ENCODE measurements at places on chromosomes 4 and X.

DNA sequence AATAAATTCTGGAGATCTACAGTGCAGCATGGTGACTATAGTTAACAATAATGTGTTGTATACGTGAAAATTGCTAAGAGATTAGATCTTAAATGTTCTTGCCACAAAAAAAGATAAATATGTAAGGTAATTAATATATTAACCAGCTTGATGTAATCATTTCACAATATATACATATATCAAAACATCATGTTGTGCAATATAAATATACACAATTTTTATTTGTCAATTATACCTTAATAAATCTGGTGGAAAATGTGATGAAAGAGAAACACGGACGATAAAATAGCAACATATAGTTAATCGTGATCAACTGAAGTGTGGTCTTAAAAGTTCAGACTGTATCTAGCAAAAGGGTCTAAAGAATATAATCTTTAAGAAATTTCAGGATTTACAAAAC is 16.5 kb upstream of the NDNF start:
- DNase-seq, result no peak

- no peak for DNase-seq
Observed at GRCh38 chr4:21113496-21114223, 413.4 kb downstream of the PACRGL start.

- DNase-seq, result no peak
Observed at GRCh38 chrX:29992083-29992482, 223.3 kb upstream of the MAGEB2 start.

DNA sequence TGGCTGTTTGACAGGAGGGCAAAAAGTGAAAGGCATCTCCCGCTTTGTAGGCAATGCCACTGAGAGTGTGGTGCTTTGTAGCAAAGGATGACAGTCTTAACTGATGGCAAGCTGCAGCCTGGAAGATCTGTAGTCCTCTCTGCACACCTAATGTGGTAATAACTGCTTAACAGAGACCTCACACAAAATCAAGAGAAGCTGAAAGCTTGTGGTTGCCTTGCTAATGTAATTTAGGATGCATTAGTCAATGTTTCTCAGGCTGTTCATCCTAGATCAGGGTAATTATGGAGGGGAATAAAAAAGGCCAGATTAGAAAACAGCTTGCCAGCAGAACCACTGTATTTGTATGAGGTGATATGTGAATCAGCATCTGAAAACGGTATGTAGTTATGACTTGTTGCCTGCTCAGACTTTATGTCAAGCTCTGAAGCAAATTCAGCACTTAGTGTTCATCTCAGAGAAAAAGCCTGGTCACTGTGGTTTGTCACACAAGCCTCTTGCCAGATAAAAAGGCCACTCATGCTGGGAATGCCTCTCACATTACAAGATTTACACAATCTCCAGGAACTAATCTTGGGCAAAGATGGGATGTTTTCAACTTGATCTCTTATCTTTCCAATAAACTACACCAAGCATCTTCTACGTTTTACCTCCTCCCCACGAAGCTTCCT is 130.8 kb downstream of the ENOX2 start:
- no peak for DNase-seq

DNA sequence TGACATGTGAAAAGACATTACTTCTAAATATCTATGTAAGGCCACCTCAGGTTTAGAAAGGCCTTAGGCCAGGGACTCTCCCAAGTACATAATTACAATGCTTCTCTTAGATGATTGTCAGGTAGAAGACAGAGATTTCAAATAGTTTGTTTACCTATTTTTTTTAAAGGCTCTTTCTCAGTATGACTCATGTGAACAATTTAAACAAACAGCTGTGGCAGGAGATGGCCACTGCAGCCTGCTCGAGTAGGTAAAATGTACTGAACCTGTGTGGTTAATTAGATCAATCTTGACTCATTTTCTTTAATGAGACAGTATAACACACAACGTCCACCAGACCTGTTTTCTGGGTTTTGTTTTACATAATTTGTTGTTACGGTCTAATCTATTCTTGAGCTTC is 50.2 kb downstream of the LEF1 start:
- no peak for DNase-seq

DNA sequence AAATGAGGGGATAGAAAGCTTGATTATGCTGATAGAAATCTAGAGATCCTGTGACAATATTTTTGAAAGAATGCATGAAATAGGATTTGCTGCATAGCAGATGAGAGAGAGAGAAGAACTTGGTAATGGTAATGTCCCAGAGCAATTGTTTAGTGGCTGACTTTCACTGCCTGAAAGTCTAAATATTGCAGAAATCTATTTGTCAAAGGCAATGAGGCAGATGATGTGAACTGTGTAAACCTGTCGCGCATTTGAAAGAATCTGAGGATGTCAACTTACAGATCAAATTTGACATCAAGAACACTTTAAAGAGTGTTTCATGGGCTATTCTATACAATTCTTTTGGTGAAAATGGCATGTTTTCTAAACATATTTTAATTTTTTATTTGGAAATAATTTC is 133.6 kb downstream of the GPM6A start:
- DNase-seq, result no peak

DNA sequence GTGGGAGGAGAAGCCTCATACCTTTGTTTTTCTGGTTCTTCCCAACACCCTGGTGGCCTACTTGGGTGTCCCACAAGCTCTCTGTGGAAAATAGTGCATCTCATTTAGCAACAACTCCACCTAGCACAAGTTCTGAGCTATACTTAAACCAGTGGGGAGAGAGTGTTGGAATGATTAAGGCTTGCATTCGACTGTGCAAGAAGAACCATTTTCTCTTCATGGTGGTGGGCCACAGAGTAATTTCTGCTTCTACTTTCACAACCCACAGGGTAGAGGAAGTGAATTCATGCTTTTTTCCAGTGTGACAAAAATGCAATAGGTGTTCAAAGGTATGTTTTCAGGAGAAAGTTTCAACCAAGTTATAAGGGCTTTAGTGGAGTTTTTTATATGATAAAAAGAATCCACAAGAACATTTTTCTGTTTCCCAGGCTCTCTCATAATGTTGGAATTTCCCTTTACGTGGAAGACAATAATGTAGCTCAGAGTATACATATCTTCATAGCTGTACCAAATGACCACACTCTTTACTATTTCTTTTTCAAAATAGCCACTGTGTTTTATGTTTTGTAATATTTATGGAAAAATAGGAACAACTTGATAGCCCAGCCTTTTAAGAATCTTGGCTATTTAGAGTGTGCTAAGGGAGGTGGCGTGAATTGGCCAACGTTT is 80.3 kb upstream of the HHIP start:
- DNase-seq, result no peak

DNA sequence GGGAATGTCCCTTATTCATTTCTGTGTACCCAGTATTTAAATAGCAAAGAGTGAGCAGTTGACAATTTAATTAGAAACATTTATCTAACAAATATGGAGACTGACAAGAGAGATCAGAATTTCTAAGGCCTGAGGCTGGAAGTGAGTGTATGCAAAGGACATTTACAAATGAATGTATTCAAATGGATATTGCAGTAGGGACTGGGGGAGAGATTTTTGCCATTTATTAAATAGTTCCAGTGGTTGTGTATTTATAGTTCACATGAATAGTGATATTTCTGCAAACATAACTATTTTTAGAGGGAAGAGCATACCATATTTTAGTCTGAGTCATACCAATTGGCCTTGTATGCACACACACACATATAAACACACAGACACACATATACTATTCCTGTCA is 592.4 kb downstream of the GLUD2 start:
- DNase-seq, result no peak

DNA sequence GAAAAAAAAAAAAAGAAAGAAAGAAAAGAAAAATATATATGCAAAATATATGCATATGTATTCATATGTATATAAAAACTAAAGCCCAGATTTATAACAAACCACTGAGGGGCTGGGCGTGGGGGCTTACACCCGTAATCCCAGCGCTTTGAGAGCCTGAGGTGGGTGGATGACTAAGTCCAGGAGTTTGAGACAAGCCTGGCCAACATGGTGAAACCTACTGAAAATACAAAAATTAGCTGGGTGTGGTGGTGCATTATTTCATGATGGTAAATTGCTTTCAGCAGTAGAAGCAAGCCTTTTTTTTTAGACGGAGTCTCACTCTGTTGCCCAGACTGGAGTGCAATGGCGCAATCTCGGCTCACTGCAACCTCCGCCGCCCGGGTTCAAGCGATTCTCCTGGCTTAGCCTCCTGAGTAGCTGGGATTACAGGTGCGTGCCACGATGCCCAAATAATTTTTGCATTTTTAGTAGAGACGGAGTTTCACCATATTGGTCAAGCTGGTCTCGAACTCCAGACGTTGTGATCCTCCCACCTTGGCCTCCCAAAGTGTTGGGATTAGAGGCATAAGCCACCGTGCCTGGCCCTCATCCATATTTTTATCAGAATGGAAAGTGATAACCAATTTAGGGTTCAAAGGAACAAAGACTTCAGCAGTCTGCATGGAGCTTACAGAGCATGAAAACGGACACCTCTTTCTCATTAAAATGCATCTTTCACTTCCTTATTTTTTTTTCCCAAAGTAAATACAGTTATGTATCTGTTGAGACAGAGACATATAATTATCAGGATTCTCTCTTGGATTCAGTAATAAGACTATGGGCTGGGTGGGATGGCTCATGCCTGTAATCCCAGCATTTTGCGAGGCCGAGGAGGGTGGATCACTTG is 27.7 kb upstream of the MOB1B start:
- DNase-seq, result no peak

DNA sequence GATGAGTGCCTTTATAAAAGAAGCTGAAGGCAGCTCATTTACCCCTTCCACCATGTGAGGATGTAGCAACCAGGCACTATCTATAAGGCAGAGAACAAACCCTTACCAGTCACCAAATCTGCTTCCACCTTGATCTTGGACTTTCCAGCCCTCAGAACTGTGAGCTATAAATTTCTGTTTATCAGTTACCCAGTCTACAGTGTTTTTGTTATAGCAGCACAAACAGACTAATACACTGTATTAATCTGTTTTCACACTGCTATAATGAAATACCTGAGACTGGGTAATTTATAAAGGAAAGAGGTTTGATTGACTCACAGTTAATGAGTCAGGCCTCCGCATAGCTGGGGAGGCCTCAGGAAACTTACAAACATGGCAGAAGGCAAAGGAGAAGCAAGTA is 91.2 kb downstream of the SOWAHB start:
- DNase-seq, result no peak

- DNase-seq, result no peak
Observed at GRCh38 chr4:114077610-114078009, 98.2 kb upstream of the ARSJ start.

Measured in activated CD8-positive, alpha-beta memory T cell treated with anti-CD3 and anti-CD28 coated beads for 1 hour (primary cell).